Tracheal epithelial cell (primary cell): ENCODE measurements at places on chromosomes 2 and 18. TPM values are rescaled to one million over a fixed set of nuclear protein-coding genes. Genes with fewer than 3 reads are reported as not detected.

The ZAP70 gene
- not detected in 2 replicates for total RNA-seq

The PROKR1 gene
- not detected in 2 replicates for total RNA-seq

The GLB1L gene
- total RNA-seq: 6.6 and 7.2 TPM in 2 replicates

The DCC gene
- total RNA-seq: under 0.01 TPM in 1 of 2 replicates, not detected in the other

The HOXD9 gene
- 0.72 TPM in 1 of 2 replicates, not detected in the other for total RNA-seq

The CCDC148 gene
- 0.21 and 1.2 TPM in 2 replicates for total RNA-seq

The DSG1 gene
- total RNA-seq: 0.21 and 0.72 TPM in 2 replicates

The TP53I3 gene
- 20.2 and 49.6 TPM in 2 replicates for total RNA-seq

The TYMS gene
- total RNA-seq: 6.7 and 10.0 TPM in 2 replicates

The CAVIN2 gene
- 1.7 and 6.8 TPM in 2 replicates for total RNA-seq

The ZNF521 gene
- total RNA-seq: 0.72 TPM in 1 of 2 replicates, not detected in the other

The GPR45 gene
- total RNA-seq: not detected in 2 replicates

The APOB gene
- under 0.01 TPM in 1 of 2 replicates, not detected in the other for total RNA-seq

The DTNA gene
- total RNA-seq: 2.1 and 13.0 TPM in 2 replicates

The CHST9 gene
- 0.72 and 1.3 TPM in 2 replicates for total RNA-seq

The REEP1 gene
- total RNA-seq: 0.24 TPM in 1 of 2 replicates, not detected in the other

The AFF3 gene
- under 0.01 TPM in 1 of 2 replicates, not detected in the other for total RNA-seq

The CDH2 gene
- under 0.01 and 22.9 TPM in 2 replicates for total RNA-seq
